ENCODE measurements at places on chromosomes 12 and 14.
A peak's percentile ranks its signal among the peaks of the same experiment; 100 is the strongest.

GRCh38 chr14:99718031-99718810 is 34.1 kb downstream of the CYP46A1 start:
- DNase-seq: no peak

GRCh38 chr12:1069846-1070245 is 78.8 kb downstream of the ERC1 start:
- DNase-seq: no peak

DNA sequence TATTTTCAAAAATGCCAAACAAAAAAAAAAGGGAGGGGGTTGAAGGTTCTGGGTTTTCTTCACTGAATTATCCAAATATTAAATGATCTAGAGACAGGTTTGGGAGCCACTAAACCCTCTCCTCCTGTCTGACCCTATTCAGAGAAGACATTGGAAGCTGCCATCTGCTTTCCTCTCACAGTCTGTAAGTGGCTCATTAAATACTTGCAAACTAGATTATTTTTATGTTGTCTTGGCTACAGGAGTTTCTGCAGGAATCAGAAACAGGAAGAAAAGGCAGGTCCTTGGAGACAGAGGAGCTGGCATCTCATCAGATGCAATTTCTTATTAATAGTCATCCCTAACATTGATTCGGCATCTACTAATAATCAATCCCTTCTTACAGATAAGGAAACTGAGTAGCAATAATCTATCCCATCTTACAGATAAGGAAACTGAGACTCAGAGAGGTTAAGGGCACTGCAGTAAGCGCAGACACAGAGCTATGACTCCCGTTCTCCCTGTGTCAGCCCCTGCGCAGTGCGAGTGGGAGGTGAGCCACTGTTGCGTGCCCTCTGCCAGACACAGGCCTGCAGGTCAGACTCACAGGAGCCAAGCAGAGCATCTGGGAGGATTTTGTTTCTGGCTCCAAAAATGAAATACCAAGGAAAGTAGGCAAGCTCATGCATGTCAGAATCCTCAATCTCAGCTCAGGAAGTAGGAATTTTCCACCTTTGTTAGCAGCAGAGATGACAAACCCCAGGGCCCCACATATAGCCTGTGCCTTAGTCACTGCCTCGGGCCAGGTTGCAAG is 11.0 kb downstream of the BDKRB2 start:
- DNase-seq: no peak

GRCh38 chr12:65565601-65566560 is 258.4 kb upstream of the HMGA2 start:
- peak; percentile 94 for DNase-seq

DNA sequence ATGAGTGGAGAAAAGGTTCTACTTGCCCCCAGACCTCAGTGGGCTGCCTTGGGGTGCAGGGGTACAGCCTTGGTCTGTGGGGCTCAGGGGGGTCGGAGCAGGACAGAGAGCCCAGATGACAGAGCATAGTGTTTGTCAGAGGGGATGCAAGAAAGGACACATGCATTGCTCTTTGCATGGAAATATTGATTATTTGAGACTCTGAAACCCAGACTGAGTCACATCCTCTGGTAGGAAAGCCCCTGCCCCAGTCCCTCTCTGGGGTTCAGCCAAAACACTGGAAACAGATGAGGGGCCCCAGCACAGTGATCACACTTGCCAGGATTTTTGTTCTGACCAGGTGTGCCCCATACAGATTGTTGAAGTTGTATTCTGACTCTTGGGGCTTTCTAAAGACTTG is 1094.4 kb downstream of the BCL11B start:
- no peak for DNase-seq

GRCh38 chr12:42284876-42285275 is 41.0 kb downstream of the ZCRB1 start:
- no peak for DNase-seq

DNA sequence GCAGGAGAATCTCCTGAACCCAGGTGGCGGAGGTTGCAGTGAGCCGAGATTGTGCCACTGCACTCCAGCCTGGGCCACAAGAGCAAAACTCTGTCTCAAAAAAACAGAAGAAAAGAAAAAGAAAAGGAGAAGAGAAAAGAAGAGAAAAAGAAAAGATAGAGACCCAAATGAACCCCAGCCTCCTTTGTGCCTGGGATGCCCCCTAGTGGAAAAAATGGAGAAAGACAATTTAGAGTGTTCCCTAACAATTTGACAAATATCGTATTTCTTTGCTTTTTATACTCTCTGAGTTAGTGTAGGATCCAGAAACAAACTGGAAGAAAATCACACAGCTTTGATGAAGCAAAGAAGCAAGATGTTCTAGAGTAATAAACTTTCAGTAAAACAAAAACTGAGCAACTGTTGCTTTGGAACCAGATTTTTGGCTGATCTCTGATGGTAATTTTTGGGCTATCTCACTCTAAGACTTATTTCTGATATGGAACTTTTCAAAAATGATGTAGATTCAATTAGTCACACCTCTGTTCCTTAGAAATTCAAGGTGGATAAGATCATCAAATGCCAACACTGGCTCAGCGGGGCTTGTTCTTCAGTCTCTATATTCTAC is 18.6 kb upstream of the PRKAB1 start:
- peak; percentile 42 for DNase-seq

DNA sequence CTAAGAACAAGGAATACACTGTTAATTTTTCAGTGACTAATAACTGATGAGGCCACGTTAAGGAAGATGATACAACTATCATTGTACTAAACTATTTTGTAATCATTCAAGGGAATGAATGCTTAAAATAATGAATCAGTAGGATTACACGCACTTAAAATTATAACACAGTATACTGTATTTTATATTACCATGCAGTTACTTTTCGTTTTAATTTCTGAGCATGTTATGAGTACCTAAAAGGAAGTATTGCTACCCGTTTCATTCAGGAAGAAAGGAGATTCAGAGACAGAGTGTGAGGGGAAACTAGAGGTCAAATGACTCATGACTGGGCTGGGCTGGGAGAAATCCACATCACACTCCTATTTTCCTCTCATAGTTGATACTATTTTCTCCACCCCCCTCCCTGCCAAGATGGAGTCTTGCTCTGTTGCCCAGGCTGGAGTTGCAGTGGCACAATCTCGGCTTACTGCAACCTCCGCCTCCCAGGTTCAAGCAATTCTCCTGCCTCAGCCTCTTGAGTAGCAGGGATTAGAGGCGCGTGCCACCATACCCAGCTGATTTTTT is 202.0 kb downstream of the PPM1H start:
- DNase-seq: peak; percentile 88

DNA sequence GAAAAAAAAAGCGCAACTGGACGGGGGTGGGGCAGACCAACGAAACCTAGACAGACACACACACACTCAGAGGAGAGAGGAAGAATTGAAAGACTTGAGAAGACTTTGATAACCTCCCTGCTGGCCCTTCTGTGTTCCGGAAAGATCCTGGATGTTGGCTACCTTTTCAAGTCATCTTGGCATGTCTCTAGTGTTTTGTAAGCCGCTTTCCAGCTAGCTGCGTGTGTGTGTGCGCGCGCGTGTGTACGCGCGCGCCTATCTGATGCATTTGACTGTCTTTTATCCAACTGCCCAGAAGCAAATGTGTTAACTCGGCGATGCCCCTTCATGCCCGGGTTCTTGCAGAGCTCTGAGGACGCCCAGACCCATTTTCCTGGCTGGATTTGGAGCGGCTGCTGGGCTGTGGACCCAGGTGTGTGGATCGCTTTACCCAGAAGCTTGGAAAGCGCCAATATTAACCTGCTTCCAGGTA is 664 bp downstream of the LRFN5 start:
- peak; percentile 4 for DNase-seq

DNA sequence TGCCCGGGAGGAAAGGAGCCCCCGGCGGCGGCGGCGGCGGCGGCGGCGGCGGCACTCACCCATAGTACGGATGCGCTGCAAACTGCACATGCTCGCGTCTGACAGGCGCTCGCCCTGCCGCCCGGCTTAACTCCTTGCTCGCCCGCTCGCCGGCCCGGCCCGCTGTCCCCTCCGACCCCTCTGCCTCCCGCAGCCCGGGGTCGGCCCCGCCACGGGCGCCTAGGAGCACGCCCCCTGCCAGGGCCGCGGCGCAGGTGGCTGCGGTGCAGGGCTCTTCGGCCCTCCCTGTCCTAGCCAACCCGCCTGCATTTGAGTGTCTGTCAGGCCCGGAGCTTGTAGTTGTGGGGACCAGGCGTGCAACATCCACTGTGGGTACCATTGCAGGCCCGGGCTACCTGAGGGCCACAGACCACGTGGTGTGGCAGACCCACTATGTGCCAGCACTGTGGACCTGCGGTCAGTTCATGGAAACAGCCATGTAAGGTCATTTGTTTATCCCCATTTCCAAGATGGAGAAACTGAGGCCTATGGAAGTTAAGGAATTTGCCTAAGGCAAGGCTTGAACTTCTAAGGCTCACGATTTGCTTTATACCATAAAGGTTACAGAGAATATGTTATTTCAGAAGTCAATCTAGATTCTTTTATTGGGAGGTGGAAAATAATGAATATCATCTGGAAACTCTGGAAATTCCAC is 17.6 kb upstream of the PLEKHH1 start:
- DNase-seq: peak; percentile 43

- DNase-seq: peak; percentile 11
Measured at GRCh38 chr14:66910311-66910840, 278.9 kb upstream of the GARIN2 start.

DNA sequence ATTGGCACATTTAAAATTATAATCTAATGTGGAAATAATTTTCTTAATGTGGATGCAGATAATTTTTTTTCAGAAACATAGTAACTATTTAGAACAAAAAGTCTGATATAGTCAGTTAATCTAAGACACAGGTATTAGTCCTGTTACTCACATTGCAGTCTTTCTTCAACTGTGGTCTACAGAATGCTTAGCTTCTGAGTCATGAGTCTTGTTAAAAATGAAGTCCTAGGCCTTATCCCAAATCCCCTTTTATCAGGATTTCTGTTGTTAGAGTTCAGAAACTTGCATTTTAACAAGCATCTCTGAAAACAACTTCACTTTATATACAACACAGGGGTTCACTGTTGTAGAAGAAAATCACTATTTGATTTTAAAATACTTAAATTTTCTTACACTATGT is 112.2 kb downstream of the SLC16A7 start:
- peak; percentile 75 for DNase-seq

DNA sequence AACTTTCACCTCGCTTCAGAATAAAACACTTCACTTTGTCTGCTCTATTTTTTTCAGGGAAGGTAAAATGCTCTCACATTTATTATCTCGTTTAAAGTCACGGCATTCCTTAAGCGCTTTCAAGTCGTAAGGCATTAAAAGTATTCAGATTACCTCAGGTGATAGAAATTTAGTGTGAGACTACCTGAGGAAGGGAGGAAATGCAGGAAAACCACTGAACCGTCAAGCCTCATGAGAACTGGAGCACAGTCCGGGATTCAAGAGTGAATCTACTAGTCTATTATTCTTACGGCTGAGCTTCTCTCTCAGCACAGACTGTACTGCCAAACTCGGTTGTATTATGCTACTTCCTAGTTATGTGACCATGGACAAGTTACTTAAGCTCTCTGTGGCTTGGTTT is 8.3 kb upstream of the PPFIBP1 start:
- DNase-seq: no peak

DNA sequence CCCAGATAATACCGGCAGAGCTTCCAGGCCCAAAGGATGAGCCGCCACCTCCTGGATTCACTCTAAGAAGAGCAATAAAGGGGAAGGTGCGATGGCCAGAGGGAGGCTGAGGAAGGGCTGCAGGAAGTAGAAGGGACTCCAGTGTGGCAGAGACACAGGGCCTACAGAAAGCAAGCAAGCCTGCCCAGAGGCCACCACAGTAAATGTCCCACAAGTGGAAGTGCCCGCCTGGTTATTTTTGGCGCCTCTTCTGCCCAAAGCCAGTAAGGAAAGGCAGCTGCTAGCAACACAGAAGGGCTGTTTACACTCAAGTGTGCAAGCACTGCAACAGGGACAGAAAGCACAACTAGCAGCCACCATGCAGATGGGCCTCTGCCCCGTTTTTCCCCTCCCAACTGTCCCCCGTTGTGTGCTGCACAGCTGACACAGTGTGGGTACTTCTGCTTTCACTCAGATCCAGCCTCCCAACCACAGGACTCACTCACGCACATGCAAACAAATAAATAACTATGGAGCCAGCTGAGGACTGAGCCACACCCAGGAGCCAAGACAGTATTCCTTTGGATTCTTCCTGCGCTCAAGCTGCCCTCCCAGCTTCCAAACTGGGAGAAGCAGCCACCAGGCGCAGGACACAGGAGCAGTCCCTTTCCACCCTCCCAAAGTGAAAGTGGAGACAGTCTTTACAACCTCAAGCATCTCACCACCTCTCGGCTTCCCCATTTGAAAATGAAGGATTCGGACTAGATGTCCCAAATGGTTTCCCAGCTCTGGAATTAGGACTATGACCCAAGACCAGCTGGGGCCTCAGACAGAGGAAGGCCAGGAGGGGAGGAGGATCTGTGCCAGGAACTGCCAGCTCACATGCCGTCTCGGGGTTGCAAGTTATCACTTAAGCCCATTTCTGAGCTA is 40.0 kb upstream of the PNMA1 start:
- DNase-seq: peak; percentile 65

GRCh38 chr12:59079002-59079401 is 158.7 kb upstream of the LRIG3 start:
- no peak for DNase-seq

DNA sequence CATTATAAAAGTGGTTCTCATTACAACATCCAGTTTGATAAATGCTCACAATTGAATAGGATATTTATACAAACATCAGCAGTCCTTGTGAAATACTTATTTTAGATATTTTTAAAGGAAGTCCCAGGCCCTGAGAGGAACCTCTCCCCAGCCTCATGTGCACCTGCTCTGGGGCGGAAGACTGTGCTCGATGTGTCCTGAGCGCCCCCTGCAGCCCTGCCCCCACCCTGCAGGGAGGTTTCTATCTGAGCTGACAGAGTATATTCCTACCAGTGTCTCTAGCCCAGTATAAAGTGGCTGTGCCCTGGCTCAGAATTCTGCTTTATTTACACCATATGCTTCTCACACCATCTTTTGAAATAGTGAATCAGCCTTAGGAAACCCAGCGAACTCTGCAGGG is 1349.1 kb downstream of the TMEM121 start:
- DNase-seq: no peak

DNA sequence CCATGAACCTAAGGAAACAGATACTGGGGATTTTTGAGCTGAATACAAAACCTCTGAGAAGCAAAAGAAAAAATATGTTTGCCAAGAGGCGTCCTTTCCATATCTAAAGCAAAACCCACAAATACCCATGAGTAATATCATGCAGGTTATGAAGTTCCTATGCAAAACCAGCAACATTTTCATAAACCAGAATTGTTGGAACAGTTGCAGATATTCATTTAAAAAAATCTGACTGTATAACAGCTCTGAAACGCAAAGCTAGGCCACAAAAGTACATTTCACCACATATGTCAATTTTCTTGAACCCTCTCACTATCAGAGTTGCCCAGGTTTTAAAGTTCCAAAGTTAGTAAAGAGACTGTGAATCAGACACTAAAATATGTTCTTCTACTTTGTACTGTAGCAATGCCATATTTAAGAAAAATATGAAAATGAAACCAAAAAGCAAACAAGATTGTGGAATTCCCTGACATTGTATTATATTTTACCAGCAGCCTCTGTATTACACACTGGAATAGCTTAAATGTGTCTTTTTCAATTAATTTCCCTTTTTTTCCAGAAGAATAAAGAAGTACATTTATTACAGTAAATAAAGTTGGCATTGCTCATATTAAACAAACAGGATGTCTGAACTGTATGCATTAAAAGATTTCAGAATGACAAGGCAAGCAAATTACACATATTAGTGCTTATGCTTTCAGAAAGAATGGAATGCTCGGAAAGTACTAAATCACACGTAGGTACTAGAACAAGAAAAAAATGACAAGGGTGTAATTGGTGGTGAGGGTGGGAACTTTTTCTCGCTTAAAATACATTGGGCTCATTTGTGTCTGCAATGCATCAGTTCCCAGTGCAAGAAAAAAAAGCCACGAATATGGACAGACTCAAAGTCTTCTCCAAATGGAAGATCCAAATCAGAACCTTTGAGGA is 33.6 kb upstream of the HIF1A start:
- DNase-seq: peak; percentile 38

All from ELR (cell line).